Ovary (tissue), 10 donors: ENCODE measurements at places on chromosomes 5 and 9. TPM values are rescaled to one million over a fixed set of nuclear protein-coding genes. Genes with fewer than 3 reads are reported as not detected.
A peak's percentile ranks its signal among the peaks of the same experiment; 100 is the strongest.

DNA sequence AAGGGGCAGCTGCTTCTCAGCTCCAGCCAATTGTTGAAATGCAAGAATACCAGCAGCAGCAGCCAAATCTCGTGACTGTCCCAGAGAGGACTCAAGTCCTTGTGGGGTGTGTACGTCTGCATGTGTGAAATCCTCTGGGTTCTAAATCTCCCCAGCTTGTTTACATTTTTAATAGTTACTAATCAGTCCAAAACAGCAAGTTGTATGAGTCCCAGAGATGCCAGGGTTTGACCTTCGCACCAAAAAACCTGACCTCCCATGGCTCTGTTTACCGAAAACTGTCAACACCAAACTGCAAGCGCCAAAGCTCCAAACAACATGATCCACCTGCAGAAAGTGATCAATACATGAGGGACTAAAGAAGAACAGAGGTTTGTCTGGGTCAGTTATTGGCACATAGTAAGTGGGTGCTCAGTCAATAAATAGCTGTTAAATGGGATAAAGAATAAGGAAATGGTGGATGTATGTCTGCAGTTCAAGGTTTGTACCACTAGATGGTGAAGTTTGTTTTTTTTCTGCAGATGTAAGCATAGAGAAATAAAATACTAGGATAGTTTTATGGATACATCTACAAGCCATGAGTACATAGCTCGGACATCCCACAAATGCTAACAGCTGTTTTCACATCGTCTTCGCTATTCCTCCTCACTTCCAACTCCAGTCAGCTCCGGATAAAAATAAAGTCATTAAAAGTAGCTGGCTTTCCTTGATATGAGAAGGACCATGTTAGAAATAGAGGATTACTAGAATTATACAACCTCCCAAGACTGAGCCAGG lies 85.3 kb upstream of the ADRB2 start:
- no peak for DNase-seq

GRCh38 chr9:126331964-126332748 lies 5.5 kb downstream of the MVB12B start:
- DNase-seq, result no peak

DNA sequence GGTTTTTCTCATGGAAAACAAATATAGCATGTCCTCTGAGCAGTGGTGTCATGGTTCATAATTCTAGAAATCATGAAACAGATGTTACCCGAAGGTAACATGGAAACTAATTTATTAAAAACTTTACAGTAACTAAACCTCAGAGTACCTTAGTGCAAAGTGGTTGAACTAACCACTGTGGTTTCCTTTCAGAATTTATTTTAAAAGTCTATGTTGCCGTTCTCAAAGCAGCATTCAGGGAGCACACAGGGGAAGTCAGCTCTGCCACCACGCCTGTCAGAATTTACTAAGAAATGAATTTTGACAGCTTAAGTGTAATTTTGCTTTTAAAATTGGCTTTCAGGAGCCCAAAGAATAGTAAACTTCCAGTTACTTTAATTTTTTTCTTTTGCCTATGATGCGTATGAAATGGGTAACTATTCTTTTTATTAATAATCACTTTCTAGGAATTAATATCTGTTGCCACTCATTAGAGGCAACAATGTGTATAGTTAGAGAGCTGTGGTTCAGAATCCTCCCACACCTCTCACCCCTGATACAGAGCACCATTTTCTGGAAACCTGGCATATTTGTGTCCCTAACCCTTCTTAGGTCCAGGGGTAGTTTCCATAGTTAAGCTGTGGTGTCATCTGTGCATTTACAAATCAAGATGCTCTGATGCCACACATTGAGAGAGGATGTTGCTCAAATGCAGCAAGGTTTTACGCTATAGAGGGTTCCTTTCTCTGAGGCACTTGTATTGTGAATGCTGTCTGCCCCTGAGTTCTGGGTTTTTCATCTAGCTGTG lies 202.6 kb downstream of the ZSWIM6 start:
- DNase-seq, result no peak

GRCh38 chr5:19534751-19535150 lies 453.2 kb downstream of the CDH18 start:
- DNase-seq, result no peak

DNA sequence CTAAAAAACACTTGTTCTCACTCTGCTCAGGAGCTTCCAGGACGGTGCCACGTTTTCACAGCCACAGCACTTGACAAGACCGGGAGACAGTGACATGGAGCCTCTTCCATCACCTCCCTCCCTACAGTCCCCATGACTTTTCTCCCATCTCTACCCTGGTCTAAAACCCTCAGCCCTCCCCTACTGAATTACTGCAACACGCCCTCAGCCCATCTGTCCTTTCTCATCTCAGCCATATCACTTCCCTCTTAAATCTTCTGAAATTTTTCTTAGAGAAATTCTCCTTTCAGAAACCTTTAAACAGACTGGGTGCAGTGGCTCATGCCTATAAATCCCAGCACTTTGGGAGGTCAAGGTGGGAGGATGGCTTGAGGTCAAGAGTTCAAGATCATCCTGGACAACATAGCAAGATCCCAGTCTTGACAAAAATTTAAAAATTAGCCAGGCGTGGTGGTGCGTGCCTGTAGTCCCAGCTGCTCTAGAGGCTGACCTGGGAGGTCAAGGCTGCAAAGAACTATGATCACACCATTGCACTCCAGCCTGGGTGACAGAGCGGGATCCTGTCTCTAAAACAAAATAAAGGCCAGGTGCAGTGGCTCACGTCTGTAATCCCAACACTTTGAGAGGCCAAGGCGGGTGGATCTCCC lies 125.8 kb downstream of the MYO10 start:
- no peak for DNase-seq

GRCh38 chr5:132110930-132111329 lies 37.3 kb downstream of the CSF2 start:
- no peak for DNase-seq

DNA sequence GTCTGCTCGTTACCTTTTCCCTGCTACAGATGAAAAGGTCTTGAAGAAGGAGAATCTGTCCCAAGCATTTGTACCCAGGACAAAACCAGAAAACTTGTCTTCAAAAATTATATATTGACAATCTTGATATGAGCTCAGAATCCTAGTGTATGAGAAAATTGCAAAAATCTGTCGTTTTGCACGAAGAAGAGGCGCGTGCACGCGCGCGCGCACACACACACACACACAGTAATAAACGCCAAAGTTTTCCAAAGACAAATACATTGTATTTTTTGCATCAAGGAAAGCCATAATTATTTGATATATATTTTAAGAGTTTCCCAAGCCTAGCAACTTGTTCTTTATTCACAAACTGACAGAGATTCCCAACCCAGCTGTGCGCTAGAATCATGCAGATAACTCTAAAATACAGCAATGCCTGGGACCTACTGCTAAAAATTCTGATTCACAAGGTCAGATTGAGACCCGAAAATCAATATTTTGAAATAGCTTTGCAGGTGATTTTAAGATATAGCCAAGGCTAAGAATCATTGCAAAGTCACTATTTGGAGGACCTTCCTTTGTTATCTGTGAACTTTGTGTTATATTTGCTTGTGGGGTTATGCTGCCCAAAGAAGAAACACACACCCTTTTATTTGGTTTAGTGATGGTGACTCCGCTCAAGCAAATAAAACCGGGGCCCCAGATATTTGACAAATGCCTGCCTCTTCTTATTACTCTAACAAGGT lies 1287.7 kb upstream of the CDH6 start:
- no peak for DNase-seq

DNA sequence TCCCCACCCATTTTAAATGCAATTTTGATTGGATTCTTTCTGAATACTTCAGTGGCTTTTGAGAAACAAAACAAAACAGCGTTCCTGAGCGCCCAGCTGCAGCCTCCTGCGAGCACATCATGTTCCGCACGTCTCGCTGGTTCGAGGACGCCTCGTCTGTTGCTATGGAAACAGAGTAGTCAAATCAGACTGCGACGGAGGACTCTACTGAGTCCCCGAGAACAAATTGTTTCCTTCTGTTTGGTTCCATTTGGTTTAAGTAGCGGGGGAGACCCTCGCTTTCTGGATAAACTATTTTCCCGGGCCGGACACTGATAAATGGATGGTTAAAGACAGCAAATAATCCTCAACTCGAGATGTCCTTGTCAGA lies 69.0 kb downstream of the SLC28A3 start:
- DNase-seq, result peak; percentile 56

DNA sequence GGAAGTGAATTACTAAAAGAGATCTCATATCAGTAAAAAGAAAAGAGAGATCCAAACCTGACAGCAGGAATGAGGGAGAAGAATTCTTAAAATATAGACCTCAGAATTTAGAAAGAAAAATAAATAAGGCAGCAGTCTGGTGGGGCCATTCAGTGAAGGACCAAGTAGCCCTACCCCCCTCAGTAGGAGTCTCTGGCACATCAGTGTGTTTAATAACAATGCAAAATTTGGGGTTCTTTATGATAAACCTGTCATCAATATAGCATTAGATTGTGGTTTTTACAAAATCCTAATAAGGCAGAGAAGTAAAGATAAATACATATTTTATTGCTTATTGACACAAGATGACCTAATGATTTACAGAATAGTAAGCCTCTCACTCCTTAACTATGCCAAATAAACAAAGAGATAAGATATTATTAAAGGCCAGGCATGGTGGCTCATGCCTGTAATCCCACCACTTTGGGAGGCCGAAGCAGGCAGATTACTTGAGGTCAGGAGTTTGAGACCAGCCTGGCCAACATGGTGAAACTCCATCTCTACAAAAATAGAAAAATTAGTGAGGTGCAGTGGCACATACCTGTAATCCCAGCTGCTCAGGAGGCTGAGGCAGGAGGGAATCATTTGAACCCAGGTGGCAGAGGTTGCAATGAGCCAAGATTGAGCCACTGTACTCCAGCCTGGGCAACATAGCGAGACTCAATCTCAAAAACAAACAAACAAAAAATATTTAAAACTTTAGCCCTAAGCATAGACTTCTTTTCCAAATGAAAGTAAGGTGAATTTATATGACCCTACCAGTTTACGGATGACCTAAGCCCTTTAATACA lies 108.6 kb downstream of the BASP1 start:
- no peak for DNase-seq

DNA sequence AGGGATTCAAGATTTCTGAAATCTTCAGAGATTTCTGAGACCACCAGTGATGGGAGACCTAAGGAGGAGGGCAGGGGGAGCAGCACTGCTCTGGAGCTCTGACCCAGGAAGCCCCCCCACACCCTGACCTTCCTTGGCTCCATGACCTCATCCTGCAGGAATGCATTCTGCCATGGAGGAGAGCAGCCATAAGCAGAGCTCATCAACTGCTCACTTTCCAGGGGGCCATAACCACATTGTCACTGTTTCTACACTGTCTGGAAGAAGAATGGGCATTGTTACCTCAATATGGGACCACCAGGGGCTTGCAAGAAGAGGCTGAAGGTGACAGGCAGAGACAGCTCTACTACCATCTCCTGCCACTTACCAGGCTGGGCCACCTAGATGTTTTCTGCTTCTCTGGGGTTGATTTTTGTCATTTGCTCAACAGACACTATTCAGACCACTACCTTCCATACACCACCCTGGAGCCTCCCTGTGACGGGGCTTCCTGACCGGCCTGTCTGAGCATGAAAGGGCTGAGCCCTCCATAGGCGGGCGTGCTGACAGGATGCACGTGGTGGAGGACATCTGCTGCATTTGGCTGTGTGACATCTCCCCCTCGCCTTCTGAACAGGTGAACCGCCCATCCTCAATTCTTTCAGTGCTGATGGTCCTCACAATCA lies 2.3 kb upstream of the TSC1 start:
- DNase-seq, result no peak

DNA sequence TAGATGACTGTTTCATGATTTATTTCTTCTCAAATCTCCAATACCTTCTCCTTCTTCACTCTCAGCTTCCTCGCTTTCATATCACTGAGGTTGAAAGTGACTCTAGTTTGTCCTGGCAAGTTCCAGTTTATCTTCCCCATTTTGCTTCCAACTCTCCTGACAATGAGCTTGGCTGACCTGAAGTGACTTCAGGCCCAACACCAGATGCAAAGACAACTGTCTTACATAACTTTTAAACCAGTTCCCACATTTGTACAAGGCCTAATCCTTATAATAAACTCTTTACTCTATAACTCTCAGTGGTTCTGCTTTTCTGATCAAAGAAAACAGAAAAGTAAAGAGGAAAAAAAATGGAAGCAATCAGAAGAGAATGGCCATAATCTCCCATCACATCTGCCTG lies 22.0 kb downstream of the GNG10 start:
- no peak for DNase-seq

DNA sequence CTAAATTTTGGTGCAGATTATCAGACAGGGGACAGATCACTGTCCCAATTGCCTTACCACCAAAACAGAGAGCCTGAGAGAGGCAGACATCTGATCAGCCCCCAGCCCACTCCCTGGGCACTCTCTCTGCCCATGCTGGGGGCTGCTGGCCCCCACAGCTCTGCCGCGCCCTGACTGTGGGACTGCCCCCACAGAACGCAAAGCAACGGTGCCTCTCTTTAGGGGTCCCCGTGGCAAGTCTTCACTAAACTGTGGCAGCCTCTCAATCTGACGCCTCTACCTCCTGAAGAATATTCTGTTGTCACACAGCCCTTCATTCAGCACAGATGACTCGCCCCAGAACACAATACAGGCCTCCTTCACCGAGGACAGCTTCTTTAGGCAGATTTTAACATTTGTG lies 197.4 kb downstream of the ERCC6L2 start:
- no peak for DNase-seq

DNA sequence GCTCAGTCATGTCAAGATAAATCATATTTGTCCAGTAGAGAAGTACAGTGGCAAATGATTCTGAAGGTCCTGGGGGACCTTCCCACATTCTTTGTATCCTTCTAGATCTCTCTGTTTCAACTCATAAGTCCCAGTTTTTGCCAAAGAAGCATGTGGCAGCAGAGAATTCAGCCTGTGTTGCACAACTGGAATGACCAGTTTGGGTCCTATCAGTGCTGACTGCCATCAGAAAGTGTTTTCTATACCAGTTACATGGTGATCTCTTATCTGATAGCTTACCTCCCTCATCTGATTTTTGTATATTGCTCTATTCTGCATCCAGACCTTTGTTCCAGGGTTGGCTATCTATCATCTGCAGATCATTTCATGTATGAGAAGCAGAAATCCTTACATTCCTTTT lies 21.7 kb downstream of the GM2A start:
- DNase-seq, result no peak

- DNase-seq, result no peak
Observed at GRCh38 chr5:150556859-150557508, 49.1 kb downstream of the NDST1 start.

Gene ARHGEF39
- total RNA-seq, result 1.1 TPM

Gene IFNA13
- total RNA-seq, result not detected

Gene CCL21
- total RNA-seq, result 16.9 TPM

Gene GEMIN5
- total RNA-seq, result 20.6 TPM

Gene ATP6V1G1
- total RNA-seq, result 93.5 TPM

Gene TSSK1B
- not detected for total RNA-seq

Gene PCDHGA6
- total RNA-seq, result 14.5 TPM

Gene GPSM1
- 36.4 TPM for total RNA-seq

Gene PRR16
- 3.8 TPM for total RNA-seq

Gene RASGRF2
- 53.5 TPM for total RNA-seq

Gene AIF1L
- 16.1 TPM for total RNA-seq
